ENCODE measurements at places on chromosomes 16 and 17.

DNA sequence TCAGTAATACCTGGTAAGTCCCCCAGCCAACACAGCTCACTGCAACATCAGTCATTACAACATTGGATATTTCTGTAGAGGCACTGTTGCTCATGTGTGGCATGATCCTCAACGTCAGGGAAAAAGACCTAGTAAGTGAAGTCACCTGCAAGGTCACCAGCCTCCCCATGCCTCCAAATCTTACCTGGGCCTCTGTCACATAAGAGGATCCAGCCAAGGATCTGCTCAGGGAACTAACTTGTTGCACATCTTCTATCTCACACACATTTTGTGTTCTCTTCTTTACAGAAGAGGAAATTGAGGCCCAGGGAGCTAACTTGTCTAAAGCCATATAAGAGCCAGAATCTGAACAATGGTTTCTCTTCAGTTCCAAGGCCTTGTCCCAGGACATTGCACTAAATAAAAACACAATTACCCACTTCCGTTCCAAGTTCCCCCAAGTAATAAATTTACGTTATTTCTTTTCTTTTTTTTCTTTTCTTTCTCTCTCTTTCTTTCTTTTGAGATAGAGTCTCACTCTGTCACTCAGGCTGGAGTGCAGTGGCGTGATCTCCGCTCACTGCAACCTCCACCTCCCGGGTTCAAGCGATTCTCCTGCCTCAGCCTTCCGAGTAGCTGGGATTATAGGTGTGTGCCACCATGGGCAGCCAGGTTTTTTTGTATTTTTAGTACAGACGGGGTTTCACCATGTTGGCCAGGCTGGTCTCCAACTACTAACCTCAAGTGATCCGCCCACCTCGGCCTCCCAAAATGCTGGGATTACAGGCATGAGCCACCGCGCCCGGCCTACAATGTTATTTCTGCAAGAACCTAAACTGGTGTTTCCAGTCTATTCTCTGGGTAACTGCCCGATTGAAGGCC is 1.3 kb downstream of the SHMT1 start:
- no peak for DNase-seq

- no peak for DNase-seq
Measured at GRCh38 chr17:8503807-8504206, 68.1 kb downstream of the NDEL1 start.

DNA sequence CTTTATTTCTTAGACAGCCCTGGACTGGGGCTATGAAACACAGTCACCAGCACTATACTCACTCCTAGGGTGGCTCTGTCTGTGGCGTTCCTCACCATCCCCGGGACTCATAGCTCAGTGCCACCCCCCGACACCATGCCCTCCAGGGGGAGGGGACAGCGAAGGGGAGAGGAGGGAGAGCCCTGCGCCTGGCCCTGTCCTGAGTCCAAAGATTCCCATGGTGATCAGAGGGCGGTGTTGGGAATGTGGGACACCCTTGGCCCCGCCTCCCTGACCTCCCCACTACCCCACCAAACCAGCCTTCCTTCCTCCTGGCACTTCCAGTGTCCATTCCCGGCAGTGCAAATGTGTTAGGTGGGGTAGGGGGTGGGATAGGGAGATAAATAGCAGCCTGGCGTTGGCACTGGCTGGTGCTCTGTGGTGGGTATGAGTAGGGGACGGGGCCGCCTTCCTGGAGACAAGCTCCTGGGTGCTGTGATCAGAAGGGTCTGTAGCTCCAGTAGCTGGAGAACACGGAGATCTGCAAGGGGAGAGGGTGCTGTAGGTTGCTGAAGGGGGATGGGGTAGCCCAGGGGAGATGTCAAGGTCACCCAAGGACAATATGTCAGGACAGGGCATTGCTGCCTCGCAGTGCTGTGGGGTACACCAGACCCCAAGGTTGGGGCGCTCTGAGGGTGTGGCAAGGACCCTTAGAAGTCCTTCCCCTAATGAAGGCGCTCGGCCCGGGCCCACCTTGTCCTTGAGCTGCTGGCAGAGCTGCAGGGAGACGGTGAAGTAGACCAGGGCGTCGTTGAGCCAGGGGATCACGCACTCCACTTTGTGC is 2.0 kb downstream of the SMIM22 start:
- DNase-seq = no peak

- DNase-seq = no peak
Measured at GRCh38 chr17:77865716-77866115, 92.8 kb upstream of the TNRC6C start.

DNA sequence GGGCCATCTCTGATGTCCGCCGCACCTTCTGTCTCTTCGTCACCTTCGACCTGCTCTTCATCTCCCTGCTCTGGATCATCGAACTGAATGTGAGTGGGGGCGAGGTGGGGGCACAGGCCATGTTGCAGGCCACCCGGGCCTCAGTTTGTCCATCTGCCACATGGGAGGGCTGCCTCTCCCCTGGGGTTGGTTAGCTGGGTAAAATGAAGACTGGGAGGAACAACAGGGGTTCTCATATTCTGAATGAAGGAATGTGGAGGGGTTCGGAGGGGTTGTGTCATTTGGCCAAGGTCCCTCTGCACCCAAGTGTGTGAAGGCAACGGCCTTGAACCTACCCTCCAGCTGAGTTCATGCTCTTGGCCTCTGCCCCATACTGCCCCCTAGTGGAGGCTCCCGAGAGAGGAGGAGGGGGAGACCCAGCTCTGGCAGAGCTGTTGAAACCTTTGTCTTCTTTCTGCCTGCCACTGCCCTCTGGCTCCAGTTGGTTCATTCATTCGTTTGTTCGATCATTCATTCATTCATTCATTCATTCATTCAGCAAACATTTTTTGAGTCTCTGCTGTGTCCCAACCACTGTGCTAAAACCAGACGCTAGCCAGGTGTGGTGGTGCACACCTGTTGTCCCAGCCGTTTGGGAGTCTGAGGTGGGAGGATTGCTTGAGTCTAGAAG is 11.4 kb upstream of the TCAP start:
- DNase-seq = peak; percentile 50

- DNase-seq = no peak
Measured at GRCh38 chr17:27485716-27486495, 29.7 kb downstream of the KSR1 start.

DNA sequence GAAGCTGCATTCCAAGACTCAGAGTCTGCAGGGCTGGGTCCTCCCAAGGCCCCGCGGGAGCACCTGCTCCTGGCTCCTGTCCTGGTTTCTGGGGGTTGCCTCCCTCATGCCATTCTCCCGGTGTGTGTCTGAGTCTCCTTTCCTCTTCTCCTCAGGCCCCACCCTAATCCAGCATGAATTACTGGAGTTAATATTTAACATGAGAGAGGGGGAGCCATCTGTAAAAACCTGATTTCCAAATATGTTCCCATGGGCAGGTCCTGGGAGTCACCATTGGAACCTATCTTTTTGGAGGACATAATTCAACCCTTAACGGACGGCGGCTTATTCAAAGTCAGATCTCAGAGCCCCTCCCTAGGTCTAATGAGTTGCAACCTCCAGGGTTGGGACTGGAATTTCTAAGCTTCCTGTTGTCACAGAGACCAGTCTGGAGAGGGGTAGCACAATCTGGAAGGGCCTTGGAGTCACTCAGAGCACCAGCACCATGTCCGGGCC is 5.4 kb downstream of the C17orf99 start:
- no peak for DNase-seq

DNA sequence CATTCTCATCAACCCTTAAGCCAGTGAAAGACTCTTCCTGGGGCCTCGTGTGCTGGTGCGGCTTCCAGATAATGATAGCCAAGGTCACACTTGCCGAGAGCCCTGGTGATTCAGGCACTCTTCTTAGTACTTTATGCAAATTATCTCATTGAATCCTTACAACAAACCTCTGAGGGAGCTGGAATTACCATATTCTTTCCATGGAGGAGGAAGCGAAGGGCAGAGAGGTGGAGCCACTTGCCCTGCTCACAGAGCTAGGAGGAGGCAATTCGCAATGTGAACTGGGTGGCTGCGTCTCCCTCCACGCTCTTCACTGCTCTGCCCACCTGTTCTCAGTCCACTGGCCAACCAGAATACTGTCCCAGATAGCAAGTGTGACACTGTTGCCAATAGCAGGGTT is 409.7 kb downstream of the SNX29 start:
- DNase-seq = no peak

DNA sequence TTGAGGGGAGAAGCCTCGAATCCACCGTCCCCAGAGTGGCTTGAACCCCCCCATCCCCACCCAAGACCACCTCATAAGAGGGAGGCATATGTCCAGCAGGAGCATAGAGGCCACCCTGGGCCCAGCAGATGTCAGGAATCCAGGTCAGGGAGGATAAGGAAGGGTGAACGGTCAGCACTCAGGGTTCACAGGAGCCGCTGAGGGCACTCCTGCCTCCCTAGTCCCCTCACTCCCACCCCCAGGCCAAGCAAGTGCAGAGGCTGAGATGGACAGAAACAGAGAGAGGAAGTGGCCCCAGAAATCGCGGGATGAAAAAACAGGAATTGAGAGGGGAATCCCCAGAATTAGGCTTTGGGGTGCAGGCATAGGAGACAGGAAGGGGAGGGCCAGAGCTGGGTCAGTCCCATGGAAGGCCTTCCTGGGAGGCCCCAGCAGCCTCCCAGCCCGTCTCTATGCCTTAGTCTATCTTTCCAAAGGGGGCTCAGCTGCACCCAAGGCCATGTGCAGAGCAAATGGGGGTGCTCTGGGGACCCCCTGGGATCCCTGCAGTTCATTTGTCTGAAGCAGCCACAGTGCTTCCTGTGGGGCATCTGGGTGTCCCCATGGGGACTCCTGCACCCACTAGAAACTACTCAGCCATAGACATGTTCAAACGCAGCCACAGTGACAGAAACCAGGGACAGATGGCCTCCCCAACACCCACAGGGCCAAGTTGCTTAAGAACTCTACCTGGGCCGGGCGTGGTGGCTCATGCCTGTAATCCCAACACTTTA is 1.7 kb downstream of the CMTM3 start:
- DNase-seq = no peak

- no peak for DNase-seq
Measured at GRCh38 chr16:79073566-79073965, 527.0 kb downstream of the MAF start.

GRCh38 chr17:27343294-27343693 is 49.4 kb downstream of the WSB1 start:
- no peak for DNase-seq

- no peak for DNase-seq
Measured at GRCh38 chr17:76986365-76986764, 118.2 kb downstream of the MGAT5B start.

GRCh38 chr17:19316761-19317358 is 45.7 kb downstream of the B9D1 start:
- no peak for DNase-seq

DNA sequence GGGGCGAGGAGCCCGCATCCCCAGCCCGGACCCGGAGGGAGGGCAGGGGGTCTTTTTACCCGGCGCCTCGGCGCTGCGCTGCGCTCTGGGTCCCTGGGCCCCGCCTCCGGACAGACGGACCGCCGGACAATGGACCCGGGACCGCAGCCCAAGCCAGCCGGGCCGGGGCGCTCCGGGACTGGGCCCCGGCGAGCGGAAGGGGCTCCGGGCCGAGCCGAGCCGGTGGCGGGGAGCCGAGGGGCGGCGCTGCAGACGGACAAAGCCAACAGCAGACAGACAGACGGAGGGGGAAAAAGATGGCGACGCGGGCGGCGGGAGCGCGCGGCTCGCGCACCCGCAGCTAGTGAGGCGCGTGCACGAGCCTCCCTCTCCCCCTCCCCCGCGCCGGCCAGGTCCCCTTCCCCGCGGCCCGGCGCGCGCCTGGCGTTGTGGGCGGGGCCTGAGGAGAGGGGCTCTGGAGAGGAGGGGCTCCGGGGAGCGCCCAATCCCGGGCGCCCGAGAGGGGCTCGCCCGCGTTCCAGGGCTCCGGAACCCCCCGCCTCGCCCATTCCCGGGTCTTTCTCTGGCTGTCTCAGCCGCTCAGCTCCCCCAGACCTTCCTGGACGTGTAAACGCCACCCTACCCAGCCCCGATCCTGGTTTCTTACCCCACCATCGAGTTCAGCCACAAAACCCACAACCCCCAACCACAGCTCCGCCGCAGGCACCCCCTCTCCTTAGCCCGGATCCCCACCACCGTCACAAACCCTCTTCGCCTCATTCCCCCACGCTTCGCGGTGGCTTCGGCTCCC is at the start of gene ZNF821:
TSS of gene ZNF821 (minus strand) at position 334 of the 790 bp plus-strand sequence. CDS start 4,236 bp downstream, outside the sequence.
- peak; percentile 57 for DNase-seq

DNA sequence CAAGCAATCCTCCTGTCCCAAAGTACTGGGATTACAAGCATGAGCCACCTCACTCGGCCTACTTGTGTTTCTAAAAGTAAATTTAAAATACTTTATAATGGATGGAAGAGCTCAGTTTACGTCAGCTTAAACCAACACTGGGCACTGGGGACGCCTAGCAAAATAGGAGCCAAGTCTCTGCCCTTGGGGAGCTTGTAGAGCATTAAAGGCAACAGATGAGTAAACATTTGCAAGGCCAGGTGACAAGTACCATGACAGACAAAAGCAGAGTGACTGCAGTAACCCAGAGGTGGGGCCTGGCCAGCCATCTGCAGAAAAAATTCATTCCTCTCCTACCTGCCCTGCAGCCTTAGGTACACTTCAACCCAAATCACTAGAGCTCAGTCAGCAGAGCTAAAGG is 12.1 kb upstream of the NLK start:
- DNase-seq = no peak

DNA sequence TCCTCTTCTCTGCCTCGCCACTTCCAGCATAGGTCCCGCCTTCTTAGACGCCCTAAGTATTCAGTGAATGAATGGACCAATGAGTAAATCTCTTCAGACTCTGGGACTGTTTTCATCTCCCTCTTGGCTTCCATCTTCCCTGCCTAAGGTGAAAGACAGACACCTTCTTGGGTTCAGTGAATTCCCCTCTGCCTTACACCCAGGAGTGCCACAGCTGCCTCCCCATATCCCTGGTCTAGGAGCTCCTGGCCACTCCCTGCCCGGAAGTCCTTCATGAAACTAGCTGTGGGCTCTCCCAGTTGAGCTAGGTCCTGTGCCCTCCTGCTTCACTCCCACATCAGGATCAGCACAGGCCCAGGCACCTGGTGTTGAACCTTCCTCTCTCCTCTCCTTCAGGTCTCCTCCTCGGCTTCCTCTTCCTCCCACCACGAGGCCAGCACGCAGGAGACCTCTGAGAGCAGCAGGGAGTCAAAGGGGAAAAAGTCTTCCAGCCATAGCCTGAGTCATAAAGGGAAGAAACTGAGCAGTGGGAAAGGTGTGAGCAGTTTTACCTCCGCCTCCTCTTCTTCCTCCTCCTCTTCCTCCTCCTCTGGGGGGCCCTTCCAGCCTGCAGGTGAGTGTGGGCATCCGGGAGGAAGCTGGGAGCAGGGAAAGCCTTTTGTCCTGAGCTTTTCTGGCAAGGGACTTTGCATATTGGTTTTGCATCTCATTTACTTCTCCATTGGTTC is 10.3 kb downstream of the MLLT6 start:
- no peak for DNase-seq

- DNase-seq = peak; percentile 2
Measured at GRCh38 chr16:71230122-71230845, at the start of gene HYDIN. HYDIN (minus strand) TSS chr16:71230722; CDS start chr16:71186895, 43,827 bp downstream.

GRCh38 chr17:70405492-70406220 is 236.3 kb downstream of the KCNJ2 start:
- no peak for DNase-seq

- DNase-seq = peak; percentile 52
Measured at GRCh38 chr16:79089735-79090284, 510.7 kb downstream of the MAF start.

DNA sequence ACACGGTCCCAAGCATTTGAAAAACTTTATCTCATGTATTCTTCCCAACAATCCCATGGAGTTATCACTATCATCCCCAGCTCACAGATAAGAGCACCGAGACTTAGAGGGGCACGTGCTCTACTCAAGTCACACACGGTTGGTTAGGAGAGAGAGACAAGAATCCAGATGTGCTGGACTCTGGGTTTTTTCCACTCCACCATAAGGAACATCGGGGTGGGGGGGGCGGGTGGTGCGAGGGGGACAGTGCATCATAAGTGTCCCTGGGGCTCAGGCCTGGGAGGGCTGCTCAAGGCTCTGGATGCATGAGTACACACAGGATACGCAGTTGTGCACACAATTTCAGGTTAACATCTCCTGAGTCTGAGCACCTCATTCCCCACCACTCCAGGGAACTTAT is 7.4 kb downstream of the CDC42EP4 start:
- no peak for DNase-seq

Measured in stimulated activated CD8-positive, alpha-beta memory T cell treated with anti-CD3 and anti-CD28 coated beads, Interleukin-15, amount 100 ng/mL, for 48 hours (primary cell).